ENCODE measurements at places on chromosomes 2 and 18. TPM values are rescaled to one million over a fixed set of nuclear protein-coding genes. Genes with fewer than 3 reads are reported as not detected.

GRCh38 chr2:55416786-55417568, 2.7 kb downstream of the CCDC88A start:
- DNase-seq, result no peak

DNA sequence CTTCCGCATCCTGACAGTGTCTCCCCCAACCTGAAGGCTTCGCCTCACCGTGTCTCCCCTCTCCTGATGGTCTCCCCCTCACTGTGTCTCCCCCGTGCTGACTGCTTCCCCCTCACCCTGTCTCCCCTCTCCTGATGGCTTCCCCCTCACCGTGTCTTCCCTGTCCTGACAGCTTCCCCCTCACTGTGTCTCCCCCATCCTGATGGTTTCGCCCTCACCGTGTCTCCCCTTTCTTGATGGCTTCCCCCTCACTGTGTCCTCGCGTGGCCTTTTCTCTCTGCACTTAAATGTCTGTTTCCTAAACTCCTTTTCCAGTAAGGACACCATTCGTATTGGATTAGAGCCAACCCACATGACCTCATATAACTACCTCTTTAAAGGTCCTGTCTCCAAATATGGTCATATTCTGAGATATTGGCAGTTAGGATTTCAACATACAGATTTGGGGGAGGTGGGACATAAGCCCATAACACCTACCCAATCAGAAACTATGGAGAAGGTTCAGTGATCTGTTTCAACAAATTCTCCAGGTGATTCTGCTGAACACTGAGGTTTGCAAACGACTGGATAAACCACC, 47.9 kb upstream of the RAB27B start:
- DNase-seq, result no peak

- no peak for DNase-seq
These were observed 115.2 kb downstream of the ROCK1 start for GRCh38 chr18:20996418-20996817.

Gene TMEM169
- total RNA-seq, result 34.8 TPM

Gene STARD6
- total RNA-seq, result not detected

Gene MOCOS
- total RNA-seq, result 2.6 TPM

Gene DTNA
- 13.3 TPM for total RNA-seq
